ENCODE measurements at places on chromosomes 11 and 22.

DNA sequence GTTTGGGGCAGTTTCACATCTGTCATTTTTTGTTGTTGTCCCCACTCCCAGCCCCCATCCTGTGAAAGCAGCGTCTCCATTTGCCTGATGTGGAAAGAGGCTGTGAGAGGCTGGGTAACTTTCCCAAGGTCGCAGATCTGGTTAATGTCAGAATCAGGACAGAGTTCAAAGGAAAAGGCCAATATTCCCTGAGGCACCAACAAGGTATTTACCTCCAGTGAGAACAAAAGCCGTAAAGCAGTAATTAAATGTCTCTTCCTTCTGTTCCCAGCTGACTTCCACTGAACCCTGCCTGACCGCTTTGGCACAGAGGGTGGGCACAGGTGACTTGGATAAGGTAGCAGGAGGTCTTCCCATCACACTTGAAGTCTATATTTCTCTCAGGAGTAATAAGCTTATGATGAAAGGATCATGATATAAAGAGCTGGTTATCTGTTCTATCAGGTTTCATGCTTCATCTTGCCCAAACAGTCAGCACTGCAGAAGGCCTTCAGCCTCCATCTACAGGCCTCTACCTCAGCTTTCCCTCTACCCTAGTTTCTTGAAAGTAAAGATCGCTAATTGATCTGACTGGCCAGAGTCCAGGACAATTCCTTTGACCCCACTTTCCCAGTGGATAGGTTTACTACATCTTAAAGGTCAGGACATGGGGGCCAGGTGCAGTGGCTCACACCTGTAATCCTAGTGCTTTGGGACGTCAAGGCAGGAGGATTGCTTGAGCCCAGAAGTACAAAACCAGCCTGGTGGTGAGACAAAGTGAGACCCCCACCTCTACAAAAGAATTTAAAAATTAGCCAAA is 9.4 kb downstream of the C11orf91 start:
- DNase-seq: no peak

DNA sequence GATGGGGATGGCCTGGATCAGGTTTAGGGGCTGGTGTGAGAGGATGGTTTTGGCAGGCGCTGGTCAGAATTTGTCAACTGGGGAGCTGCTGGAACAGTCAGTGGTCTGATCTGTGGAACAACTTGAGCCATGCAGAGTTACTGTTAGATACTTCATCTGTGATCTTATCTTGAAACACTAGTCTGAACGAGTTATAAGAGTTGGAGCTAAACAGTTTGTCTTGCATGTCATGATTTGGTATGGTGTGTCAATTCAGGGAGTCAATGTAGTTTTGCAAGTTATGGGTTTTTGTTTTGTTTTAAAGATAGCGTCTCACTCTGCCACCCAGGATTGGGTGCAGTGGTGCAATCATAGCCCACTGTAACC is 54.1 kb downstream of the ST3GAL4 start:
- DNase-seq: no peak

DNA sequence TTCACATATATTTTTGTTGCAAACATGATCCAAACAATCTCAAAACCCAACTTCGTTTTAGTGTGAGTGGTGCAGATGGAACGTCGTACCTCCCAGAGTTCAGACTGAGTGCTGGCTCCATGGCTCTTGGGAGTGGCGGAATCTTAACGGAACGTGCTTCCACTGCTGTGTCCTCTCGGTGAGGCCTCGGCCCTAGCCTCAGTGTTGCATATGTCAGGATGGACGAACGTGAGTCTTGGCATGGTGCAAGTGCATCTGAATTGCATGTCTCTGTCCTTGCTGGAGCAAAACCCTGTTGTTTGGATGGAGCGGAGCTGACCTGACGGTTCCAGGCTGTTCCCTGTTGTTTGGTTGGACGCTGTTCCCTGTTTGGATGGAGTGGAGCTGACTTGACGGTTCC is 306.8 kb downstream of the TBC1D22A start:
- DNase-seq: no peak

DNA sequence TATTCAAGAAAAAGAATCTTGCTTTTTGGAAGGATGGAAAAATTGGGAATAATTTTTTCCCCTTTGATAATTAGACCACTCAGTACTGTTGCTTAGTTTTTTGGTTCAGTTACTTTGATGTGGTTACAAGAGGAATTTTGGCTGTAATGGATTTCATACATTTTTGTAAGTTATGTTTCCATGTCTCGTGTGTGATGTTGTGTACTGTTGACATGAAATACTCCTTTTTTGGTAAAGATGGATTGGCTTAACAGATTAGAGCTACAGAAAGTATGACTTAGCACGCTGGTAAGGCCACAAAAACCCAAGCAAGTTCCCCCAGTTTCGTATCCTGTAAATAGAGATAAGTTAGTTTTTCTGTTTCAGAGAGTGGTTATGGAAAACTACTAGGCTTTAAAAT is 11.9 kb downstream of the TBCEL start:
- no peak for DNase-seq

GRCh38 chr11:123063826-123064657 is 2.1 kb upstream of the HSPA8 start:
- DNase-seq: no peak

DNA sequence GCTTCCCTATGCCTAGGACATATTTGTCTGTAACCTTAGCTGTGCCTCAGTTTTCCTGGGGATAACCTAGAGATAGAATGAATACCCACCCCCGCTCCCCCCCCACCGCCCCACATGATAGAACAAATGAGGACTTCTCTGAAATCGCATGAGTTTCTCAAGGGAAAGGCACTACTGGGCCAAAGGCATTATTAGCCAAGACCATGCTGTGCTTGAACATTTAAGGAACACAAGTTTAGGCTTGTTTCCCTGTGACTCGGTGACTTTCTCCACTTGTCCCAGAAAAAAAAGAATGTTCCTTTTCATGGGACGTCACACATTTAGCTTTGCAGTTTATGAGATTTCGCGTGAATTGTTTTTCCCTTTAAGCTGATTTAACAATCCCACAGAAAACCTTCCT is 51.4 kb upstream of the CRTAM start:
- no peak for DNase-seq

DNA sequence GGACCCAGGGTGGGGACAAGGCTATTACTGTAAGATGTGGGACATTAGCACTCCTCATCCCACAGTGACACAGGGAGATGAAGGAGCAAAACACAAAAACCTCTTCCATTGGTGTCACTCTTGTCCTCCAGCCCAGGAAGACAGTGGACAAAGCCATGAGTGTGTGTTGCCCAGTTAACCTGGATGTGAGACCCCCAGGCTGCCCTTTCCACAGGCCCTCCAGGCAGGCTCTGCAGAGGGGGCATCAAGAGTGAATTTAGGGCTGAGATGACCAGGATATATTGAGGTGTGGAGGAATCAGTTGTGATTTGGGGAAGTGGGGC is 111.3 kb downstream of the GGTLC2 start:
- no peak for DNase-seq

- no peak for DNase-seq
Measured at GRCh38 chr22:45897736-45898135, 79.2 kb downstream of the WNT7B start.

GRCh38 chr11:81772166-81772565 is 961.5 kb downstream of the FAM181B start:
- no peak for DNase-seq

DNA sequence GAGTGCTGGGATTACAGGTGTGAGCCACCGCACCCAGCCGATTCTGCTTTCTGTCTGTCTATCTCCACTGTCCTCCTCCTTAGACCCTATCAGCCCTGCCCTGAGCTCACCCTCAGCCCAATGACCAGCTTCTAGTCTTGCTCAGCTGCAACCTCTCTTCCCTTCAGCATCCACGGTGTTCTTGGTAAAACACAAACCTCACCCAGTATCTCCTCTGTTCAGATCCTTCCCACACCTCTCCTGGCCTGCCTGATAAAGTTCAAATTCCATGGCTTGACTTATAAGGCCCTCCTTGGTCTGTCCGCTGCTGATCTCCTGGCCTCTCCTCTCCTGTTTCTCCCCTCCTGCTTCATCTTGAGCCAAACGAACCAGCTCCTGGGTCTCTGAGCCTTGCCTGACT is 14.5 kb upstream of the NCF4 start:
- DNase-seq: no peak

GRCh38 chr11:36056160-36056751 is 112.4 kb downstream of the LDLRAD3 start:
- peak; percentile 57 for DNase-seq

GRCh38 chr11:128669506-128670270 is 24.2 kb upstream of the FLI1 start:
- no peak for DNase-seq

GRCh38 chr11:94880216-94880615 is 93.1 kb downstream of the CWC15 start:
- no peak for DNase-seq

GRCh38 chr11:88619656-88620385 is 282.3 kb upstream of the CTSC start:
- no peak for DNase-seq

- no peak for DNase-seq
Measured at GRCh38 chr11:63007920-63008319, 7.7 kb downstream of the SLC22A8 start.

GRCh38 chr22:34570408-34570807 is 495.6 kb upstream of the ISX start:
- no peak for DNase-seq

DNA sequence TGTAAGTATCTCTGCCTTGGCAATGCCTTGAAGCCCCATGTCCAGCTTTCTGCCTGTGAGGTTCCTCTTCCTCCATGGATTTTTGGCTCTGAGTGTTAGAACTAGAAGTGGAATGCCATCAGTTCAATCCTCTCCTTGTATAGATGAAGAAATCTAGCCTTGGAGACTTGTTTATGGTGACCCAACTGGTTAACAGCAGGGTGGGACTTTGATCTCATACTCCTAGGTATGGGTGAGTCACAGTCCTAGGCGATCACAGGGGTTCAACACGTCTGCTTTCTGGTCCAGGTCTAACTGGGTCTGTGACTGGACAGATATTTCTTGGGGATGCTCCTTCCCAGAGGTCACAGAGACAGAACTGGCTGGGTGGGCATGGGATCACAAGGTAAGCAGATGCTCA is 9.2 kb upstream of the MTFP1 start:
- no peak for DNase-seq

DNA sequence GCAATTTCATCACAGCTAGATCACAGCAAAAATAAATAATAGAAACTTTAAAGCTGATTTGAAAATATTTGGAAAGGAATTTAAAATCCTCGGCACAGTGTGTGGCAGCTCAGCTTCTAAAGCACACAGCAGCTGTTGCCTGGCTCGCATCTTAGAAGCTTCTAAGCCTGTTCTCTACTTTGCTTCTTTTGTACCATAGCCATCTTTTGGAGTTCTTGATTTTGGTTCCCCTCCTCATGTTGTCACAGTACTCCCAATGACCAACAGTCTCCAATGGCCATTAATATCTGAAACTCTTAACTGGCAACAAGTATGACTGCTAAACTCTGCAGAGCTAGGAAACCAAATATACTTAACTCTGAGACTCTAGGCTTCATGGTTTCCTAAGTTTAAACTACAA is 28.8 kb downstream of the CHKA start:
- no peak for DNase-seq

DNA sequence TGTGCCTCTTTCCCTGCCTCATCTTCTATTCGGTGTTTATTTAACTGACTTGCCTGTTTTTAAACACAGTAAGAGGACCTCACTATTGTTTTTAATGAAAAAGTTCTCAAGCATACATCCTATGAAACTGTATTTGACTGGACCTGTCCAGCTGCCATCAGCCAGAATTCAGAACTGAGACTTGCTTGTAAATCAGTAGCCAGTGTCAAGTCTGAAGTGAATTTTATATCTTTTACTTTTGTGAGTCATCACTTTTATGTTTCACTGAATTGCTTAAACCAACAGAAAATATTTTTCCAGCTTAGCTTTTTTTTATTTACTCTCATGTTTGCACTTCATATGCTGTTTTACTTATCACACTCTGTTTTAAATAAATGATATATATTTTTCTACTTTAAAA is 88.3 kb downstream of the LUZP2 start:
- no peak for DNase-seq

DNA sequence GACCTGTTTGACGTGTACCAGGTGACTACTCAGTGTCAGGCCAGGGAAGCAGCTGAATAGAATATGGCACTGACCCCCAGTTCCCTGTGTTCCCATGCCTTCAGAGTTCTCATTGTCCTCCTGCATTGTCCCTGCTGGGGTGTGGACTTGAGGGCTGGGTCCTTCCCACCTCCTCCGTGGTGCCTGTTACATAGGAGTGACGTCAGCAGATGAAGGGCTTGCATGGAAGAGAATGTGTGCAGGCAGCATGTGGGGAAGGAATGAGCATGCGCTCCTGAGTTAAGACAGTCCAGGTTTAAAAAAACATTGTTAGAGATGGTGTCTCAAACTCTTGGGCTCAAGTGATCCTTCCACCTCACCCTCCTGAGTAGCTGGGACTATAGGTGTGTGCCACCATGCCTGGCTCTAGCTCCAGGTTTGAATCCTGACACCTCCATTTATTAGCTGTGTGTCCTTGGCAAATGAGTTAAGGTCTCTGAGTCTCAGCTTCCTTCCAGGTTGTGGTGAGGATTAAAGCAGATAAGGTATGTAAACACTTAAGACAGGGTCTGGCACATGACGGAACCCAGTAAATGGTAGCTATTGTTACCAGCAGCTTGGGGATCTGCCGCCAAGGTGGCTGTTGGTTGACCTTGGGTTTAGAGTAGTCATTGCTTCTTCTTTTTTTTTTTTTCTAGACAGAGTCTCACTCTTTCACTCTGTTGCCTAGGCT is 7.5 kb upstream of the SOX10 start:
- no peak for DNase-seq

GRCh38 chr22:16783930-16784354 is 41.3 kb downstream of the XKR3 start:
- no peak for DNase-seq
